Placental pericyte (primary cell): ENCODE measurements at places on chromosomes 6 and 20. TPM values are rescaled to one million over a fixed set of nuclear protein-coding genes. Genes with fewer than 3 reads are reported as not detected.

SALL4 gene
- 0.29 and 0.88 TPM in 2 replicates for total RNA-seq

RWDD2A gene
- total RNA-seq: 2.7 and 8.1 TPM in 2 replicates

AFDN gene
- total RNA-seq: 95.2 and 98.9 TPM in 2 replicates

MYCT1 gene
- total RNA-seq: under 0.01 and 3.6 TPM in 2 replicates

TP53TG5 gene
- total RNA-seq: not detected in 2 replicates

CGA gene
- not detected in 2 replicates for total RNA-seq
